Ammon's horn (tissue), 1 donor: ENCODE measurements at places on chromosomes 3 and 15.
A peak's percentile ranks its signal among the peaks of the same experiment; 100 is the strongest.

GRCh38 chr3:38608086-38608775, 41.3 kb downstream of the SCN5A start:
- DNase-seq = no peak

DNA sequence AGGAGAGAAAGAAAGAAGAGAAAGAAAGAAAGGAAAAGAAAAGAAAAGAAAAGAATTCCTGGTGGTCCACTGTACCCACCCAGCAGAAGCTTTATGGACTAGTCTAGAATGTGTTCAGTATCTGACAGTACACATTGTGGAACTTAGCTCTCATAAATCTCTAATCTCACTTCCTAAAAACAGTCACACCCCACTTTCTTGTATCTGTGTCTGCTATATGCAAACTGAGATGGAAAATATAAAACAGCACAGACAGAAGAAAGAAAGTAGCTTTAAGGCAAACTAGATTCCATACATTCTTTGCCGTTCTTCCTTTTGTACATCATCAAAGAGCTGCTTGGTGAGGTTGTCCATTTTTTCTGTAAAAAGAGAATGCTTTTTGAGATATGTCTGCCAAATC, 41.1 kb upstream of the GNB5 start:
- no peak for DNase-seq

- no peak for DNase-seq
Observed at GRCh38 chr3:169244119-169244864, 419.2 kb downstream of the MECOM start.

- no peak for DNase-seq
Observed at GRCh38 chr3:106022913-106023312, 154.1 kb upstream of the CBLB start.

DNA sequence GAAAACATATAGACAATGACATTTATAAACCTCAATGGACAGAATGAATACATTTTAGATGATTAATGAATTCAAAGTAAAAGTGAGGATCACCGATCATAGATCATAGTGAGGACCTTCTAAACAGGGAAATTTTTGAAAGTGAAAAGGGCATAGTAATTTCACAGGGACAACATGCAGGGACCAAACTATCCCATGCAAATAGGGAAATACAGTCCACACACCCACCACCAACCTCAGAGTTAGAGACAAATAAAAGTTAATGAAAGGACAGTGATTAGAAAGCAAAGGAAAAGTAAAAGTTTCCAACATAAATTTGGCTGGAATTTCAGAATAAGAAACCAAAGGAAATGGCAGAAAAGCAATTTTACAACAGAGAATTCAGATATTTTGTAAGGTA, 15.4 kb upstream of the CHRNA7 start:
- no peak for DNase-seq

DNA sequence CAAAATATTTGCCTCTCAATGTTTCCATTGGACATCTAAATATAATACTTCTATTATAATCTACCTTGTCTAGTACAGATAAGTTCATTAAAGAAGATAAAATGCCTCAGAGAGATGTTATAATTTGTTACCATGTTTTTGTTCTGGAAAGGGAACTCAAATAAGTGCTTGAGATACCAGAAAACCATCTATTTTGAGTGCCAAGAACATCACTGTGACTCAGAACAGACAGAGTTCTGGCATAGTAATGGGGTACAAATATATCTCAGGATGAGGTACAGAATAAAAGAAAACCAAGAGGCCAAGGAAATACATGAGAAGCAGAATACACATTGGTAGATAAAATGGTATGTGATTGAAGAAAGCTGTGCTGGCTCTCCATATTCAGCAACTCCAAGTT, 58.9 kb downstream of the IMPG2 start:
- DNase-seq = peak; percentile 24

GRCh38 chr3:141081141-141081795, 30.1 kb downstream of the SPSB4 start:
- no peak for DNase-seq

GRCh38 chr15:84887938-84888337, 3.5 kb downstream of the SLC28A1 start:
- DNase-seq = no peak

DNA sequence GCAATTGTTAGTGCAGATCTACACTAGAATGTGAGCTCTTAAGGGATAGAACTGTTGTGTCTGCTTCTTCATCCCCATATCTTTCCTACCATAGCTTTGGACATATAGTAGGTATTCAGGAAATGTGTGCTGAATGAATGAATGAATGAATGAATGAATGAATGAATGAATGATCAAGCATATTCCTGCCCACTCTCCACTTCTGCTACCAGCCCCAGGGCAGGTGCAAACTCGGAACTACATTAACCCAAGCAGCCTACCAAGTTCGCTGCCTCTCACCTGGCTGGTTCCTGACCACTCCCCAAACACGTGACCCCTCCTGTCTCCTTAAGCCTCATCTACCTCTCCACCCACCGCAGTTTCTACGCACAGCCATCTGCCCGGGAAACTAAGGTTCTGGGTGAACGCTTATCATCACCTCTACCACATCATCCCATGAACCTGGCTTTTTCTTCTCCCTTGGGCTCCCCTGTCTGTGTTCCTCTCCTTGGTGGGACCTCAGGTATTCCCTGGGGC, 26.8 kb downstream of the PAQR5 start:
- no peak for DNase-seq

GRCh38 chr15:67108122-67108961, 42.9 kb downstream of the SMAD3 start:
- no peak for DNase-seq

- DNase-seq = no peak
Observed at GRCh38 chr3:23741036-23741706, 64.6 kb upstream of the UBE2E1 start.

DNA sequence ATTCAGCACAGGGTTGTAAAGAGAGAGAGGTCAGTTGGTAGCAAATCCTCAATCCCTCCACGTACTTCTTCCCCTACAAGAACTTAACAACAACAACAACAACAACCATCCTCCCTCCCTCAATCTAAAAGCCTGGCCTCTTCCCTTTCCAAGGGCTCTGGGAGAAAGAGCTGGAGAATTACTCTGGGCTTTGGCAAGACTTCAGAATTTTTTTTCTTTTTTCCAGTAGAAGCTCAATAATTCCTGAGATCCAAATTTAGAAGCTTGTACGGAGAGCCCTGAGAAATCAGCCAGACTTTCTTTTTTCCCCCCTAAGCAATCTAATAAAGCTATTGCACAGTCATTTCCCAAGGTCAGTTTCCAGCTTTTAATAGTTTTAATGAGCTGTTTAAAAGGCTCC, 95.8 kb upstream of the CACNA2D3 start:
- DNase-seq = no peak

- no peak for DNase-seq
Observed at GRCh38 chr3:125035217-125035616, 20.6 kb downstream of the HEG1 start.

DNA sequence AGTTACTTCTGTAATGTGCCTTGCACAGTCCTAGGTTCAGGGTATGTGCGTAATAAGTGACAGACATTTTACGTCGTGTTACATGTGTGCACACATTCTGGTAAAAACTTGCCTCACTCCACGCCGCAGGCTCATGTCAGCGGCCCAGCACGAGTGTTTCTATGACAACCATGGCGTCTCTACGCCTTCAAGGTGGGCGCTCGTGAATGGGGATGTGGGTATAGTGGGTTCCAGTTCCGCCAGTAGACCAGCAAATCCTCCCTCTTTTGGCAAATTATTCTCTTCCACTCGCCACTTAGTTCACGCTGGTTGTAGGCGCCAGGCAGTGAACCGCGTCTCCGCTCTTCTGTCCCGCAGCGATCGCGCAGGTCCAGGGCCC, 40.3 kb downstream of the CHST14 start:
- peak; percentile 7 for DNase-seq

GRCh38 chr3:58073301-58074108, 65.3 kb downstream of the FLNB start:
- DNase-seq = no peak

GRCh38 chr3:39907981-39908380, 98.6 kb downstream of the MYRIP start:
- no peak for DNase-seq
